Stimulated activated CD8-positive, alpha-beta memory T cell treated with anti-CD3 and anti-CD28 coated beads, Interleukin-2, amount 100 ng/mL, for 1 hour (primary cell): ENCODE measurements at places on chromosomes 3 and 15.

GRCh38 chr3:157531301-157531660 lies 28.1 kb upstream of the VEPH1 start:
- DNase-seq = no peak

DNA sequence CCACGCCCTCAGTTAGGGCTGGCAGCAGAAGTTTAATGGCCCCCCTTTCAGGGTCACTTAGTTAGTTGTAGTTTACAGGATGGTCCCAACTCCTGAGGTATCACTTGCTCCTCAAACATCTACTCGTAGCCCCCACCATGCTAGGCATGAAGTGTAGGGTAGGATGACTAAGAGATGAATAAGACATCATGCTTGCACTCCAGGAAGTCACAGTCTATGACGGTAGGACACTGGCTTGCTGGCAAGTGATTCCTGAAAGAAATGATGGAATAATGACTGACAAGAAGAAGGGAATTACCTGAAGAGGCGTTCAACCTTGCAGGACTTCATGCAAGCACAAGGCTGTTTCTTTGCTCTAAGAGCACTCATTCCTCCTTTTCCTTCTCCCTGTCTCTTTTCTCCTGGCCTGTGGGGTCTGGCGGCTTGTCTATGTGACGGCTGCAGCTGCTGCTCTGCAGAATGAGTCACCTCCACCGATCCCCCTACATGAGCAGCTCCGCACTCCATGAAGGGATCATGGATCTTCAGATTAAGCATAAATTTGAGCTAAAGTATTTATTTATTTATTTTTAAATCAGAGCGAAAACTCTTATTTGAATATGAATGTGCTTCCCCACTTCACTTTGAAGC lies 82.9 kb upstream of the BOC start:
- no peak for DNase-seq

DNA sequence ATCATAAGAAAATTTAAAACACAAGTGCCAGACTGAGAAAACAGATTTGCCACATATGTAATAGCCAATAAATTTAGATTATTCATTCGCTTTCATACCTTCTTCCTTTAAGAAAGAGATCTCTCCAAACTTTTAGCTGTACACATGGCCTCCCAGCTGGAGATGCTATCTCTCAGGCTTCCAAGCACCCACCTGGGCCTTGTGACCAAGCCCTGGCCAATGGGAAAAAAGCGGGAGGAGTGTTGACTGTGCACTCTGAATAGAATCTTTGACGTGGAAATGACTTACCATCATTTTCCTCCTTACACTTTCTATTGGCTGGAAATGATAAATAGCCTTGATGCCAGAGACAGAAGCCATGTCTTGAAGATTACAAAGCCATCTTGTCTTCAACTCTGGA lies 1106.6 kb downstream of the TBL1XR1 start:
- no peak for DNase-seq

- no peak for DNase-seq
These were observed 24.7 kb downstream of the ILDR1 start for GRCh38 chr3:121997372-121997771.

GRCh38 chr3:112629425-112629824 lies 11.5 kb downstream of the CCDC80 start:
- DNase-seq = no peak

DNA sequence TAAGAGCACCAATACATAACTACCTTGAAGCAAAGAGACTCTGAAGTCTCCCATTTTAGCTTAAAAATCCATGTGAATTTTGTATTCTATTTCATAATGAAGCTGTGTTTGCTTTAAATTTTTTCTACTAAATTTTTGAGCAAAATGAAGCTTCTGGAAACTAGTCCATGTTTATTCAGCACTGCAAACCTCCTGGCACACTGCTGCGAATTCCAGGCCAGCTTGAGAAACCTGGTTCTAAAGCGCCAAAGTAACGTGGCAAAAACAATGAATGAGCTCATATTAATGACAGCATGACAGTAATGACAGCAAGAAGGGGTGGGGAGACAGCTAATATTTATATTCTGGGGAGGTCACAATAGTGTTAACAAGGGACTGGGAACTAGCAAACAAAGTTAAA lies 25.7 kb downstream of the CEP152 start:
- DNase-seq = no peak

- no peak for DNase-seq
These were observed 10.9 kb upstream of the CHAC1 start for GRCh38 chr15:40942337-40942854.

DNA sequence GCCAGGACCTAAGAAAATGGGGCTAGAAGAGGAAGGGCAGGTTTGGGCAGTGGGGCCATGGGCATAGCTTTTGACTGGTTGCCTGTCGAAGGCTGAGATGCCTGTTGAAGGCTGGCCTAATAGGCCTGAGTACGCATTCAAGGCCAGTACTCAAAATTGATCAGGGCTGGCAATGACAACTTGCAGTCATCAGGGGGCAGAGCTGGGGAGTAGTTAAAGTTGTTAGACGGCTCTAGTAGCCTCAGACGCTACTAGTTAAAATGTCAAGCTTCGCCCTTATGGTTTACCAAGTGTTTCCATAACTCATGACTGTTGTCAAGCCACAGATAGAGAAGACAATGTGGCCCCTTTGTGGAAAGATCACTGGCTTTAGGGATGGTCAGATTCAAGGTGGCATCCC lies 28.7 kb downstream of the SPG21 start:
- no peak for DNase-seq

DNA sequence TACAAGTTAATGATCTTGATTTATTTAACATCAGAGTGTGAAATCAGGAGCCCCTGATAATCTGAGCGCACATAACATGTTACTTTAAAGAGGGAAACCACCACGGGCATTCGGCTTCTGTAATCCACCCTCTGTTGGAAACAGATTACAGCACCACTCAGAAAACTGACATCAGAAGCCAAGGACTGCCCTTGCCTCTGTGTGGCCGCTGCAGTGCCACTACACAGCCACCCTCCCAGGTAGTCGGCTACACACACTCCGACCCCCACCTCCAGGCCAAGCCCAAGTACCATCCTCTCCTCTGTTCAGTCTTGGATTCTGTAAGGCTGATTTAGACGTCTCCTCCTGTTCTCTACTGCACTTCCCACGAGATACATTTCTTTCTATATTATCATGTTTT lies 251.7 kb downstream of the GABRB3 start:
- no peak for DNase-seq

DNA sequence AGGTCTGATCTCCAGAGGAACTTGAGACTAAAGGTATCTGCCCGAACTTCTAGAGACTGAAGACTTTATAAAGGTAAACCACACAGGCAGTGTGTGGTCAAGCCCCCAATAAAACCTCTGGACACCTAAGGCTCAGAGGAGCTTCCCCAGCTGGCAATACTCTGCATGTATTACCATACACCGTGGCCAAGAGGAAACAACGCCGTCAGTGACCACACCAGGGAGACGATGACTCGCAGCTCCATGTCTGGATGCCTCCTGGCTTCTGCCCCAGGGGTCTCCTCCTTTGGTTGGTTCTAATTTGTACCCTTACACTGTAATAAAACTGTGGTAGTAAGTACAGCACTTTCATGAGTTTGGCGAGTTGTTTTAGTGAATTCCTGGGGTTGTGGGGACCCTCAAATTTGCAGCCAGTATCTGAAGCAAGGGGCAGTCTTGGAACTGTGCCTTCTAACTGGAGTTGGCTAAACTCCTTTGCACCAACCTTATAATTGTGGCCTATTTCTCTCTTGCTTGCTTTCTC lies 32.1 kb upstream of the BCL2L10 start:
- DNase-seq = no peak

DNA sequence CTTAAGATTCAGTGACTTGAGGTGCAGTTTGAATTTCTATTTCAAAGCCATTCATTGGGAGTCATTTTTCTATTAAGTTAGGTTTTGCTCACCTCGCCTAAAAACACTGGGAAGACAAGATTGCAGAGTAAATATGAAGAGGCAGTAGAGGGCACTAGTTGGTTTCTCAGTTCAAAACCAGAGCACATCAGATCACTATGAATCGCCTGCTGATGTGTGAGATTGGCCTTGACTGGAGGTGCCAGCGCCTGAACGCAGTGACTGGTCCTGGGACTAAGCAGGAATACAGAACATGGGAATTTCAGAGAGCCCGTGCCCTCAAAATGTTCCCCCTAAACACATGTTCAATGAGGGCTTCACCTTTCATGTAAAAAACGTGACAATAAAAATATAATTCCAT lies 229.0 kb downstream of the ITPR1 start:
- no peak for DNase-seq

DNA sequence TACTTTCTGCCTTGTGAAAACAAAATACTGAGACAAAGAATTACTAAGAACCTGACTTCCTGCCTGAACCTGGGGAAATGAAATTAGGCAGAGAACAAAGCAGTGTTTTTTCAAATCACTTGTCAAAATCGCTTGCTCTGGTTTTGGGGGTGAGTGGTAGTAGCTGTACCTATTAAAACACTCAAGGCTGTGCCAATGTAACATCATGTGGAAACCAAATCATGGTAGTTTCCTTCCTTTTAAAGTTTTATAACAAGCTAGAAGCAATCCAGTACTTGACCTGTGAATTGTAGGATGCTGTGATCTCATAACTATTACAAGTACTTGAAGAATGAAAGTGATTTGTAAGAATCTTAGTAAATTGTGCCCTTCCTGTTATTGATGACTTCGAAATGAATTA lies 6.7 kb downstream of the CMTM8 start:
- DNase-seq = no peak

DNA sequence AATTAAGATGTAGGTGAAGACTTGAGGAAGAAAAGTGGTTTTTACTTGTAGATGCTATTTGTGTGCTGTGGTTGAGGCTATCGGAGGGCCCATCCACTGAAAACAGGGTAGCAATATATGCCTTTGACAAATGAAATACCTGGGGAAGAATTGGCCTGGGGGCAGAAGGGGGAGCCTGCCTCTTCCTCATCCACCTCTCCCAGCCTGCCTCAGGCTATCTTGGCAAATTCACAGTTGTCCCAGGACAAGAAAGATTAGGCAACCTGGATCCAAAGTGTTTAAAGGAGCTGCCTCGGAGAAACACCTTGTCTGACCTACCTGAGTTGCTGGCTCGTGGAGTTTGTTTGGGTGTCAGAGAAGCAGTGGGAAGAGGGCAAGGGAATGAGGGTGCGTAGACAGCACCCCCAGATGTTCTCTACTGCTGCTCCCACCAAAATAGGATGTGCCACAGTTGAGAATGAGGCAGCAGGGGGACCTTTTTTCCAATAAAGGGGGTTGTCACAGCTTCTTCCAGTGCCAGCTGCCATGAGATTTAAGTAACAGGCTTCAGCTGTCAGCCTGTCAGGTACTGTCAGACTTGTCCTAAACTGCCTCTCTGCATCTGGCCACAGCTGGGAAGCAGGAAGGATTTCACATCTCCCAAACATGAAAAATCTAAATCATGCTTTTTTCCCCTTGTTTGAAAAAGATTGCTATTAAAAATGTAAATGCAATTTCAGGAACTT lies 9.2 kb downstream of the PLEKHO2 start:
- no peak for DNase-seq

- no peak for DNase-seq
These were observed 3.3 kb upstream of the GMNC start for GRCh38 chr3:190865828-190866227.

- no peak for DNase-seq
These were observed at the start of gene CHRNB4 for GRCh38 chr15:78641102-78641748. TSS of gene CHRNB4 (minus strand) at chr15:78641210. CDS start at chr15:78641133, 77 bp downstream.

GRCh38 chr3:159732172-159733111 lies 256.2 kb upstream of the IL12A start:
- no peak for DNase-seq
